ENCODE measurements at places on chromosomes 5 and 9.

DNA sequence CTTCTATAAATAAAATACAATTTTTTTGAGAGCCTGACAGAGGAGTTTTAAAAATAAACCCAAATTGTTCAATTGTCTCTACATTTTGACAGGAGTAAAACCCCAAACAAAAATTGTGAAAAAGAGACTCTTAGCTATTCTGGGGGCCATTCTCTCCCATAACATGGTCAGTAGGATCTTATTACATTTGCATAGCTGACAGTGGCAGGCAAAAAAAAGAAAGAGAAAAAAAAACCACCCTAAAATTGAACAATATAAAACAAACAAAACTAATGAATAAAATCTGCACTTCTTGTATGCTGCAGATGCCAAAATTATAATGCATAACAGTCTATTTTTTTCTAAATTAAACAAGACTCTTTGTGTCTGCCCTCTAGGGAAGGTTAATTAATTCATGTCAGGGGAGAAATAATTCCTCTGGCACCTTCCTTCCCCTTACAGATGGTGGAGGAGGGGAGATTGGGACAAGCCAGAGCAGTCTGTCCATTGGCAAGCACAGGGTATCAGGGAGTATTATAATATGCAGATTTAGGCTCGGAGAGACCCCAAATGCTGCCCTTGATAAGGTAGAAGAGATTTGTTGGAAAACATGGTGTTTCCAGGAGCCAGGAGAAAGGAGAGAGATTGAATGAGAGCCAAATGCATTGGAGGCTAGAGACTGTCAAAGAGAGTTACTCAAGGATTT, 79.7 kb upstream of the CDH6 start:
- no peak for DNase-seq

DNA sequence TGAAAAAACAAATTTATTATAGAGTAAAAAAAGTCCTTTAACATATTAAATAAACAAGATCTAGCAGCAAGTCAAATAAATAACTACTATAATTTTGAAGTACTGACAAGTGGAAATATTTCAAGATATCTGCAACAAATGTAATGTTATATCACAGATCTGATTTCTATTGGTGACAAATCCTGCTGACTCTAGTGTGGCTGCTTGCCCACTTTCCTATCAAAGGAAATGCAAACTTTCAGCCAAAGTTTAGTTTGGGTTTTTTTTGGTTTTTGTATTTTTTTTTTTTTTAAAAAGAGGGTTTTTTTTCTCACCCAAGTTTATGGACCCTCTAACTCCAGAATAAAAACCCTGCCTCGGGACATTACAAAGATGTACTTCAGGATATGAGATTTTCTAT, 12.9 kb downstream of the ADRA1B start:
- no peak for DNase-seq

DNA sequence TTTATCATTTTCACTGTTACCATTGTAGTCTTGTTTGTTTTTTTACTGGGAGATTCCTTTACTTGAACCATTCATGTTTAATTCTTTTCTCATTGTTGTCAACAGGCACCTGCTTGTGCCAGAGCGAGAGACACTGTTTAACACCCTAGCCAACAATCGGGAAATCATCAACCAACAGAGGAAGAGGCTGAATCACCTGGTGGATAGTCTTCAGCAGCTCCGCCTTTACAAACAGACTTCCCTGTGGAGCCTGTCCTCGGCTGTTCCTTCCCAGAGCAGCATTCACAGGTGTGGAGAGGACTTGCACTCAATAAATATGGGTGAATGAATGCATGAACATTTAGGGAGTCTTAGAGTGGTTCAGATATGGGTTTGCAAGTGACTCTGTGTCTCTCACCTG, 37.5 kb downstream of the NUP214 start:
- DNase-seq: no peak

DNA sequence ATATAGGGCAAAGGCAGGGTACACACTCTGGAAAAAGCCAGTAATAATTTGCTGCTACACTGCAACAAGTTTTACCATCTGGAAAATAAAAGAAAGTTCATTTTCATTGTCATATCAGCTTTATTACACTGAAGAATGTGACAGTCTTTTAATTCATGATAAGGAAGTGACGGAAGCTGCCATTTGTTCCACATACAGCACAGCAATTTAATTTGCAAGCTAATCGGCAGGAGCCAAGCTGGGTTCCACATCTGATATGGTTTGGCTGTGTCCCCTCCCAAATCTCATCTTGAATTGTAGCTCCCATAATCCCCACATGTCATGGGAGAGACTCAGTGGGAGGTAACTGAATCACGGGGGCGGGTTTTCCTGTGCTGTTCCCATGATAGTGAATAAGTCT, 16.5 kb downstream of the PRELID2 start:
- DNase-seq: no peak

GRCh38 chr5:85893996-85894395, 723.7 kb upstream of the COX7C start:
- DNase-seq: no peak

DNA sequence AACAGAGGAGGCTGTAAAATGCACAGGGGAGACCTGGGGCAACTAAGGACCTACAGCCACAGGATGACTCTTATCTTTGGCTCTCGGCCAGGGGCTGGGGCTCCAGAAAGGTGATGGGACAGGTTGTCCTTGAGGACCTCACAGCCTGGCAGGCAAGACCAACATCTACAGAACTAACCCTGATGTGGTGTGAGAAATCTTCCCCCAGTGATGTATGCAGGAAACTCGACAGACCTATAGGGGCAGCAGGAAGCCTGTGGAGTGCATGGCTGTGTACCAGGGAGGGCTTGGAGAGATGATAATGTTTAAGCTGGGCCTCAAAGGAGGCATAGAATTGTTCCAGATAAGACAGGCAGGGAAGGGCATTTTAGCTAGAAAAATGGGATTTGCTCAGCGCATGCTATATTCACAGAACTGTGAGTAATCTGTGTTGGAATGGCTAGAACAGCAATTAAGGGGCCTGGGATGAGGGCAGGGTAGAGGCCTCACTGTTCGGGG, 68.5 kb upstream of the SLC25A51 start:
- no peak for DNase-seq

GRCh38 chr5:174097486-174098185, 52.1 kb downstream of the NSG2 start:
- no peak for DNase-seq

- peak; percentile 30 for DNase-seq
Measured at GRCh38 chr5:36507332-36507952, 99.0 kb upstream of the SLC1A3 start.

DNA sequence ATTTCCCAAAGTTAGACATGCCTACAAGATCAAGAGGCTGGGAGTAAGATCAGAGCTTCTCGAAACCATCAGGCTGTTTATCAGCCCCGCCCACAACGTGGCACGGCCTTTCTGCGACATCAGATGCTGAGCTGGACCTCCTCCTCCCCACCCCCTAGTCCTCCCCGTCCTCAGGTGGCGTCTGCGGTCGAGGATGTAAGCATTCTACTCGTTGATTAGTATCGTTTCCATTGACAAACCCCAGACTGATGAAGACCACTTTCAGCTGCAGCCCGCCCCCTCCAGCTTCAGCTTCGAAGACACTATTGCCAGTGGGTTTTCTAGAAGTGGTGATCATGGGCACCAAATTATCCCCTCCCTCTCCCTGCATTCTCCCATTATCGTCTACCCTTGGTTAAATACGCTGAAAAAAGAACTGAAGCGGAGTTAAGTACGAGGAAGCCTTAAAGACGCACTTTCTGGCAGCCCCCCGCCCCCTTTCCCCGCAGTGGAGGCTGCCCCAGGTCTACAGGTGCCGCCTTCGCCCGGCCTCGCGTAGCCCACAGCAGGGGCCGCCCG, 1.1 kb downstream of the PPIC start:
- DNase-seq: no peak

DNA sequence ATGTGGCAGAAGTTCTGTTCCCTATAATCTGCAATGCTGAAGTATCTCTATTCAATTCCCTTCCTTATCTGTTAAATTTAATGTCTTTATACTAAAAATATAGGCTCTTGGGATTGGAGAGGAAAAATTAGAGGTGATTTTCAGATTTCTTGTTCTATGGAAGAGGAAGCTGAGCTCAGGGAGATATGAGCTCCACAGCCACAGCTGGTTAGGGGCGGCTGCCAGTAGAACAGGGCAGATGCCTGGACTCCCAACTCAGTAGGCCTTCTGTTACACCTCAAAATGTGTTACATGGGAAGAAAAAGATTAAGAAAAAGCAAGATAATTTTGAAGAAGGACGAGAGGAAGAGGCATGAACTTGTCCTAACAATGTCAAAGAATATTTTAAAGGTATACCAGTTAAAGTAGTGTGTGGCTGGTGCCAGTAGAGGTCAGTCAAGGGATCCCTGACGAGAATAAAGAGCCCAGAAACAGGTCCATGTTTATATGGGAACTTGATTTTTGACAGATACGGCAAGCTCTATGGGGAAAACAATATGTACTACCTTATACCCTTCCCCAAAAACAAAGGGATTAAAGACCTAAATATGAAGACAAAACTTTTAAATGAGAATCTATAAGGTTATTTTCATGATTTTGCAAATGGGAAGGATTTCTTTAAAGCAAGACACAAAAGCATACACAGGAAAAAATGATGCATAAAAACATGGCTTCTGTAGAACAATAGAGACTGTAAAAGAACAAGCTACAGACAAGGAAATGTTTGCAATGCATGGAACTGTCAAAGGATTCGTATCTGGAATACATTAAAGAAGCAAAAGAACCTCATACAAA, 28.7 kb downstream of the DNAJC21 start:
- DNase-seq: no peak

GRCh38 chr5:172107571-172107970, 80.5 kb downstream of the STK10 start:
- no peak for DNase-seq

DNA sequence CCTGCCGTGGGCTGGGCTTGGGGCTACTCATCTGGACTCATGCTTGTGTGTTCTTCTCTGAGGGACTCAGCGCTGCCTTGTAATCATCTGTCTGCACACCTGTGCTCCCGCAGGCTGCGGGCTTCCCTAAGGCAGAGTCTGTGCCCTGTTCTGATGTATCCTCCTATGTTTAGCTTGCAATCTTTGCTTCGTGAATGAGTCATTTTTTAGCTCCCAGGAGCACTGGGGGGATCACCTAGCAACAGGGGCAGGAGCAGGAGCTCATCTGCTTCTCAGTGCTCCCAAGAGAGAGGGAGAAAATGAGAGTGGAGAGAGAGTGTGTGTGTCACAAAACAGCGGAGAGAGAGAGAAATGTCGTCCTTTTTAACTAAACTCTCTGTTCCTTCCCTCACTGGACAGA, 202.4 kb upstream of the ZNF618 start:
- DNase-seq: no peak

Measured in stimulated activated CD8-positive, alpha-beta memory T cell treated with anti-CD3 and anti-CD28 coated beads, Interleukin-4, amount 100 ng/mL, for 1 hour (primary cell).